ENCODE measurements at places on chromosomes 11 and 22.

DNA sequence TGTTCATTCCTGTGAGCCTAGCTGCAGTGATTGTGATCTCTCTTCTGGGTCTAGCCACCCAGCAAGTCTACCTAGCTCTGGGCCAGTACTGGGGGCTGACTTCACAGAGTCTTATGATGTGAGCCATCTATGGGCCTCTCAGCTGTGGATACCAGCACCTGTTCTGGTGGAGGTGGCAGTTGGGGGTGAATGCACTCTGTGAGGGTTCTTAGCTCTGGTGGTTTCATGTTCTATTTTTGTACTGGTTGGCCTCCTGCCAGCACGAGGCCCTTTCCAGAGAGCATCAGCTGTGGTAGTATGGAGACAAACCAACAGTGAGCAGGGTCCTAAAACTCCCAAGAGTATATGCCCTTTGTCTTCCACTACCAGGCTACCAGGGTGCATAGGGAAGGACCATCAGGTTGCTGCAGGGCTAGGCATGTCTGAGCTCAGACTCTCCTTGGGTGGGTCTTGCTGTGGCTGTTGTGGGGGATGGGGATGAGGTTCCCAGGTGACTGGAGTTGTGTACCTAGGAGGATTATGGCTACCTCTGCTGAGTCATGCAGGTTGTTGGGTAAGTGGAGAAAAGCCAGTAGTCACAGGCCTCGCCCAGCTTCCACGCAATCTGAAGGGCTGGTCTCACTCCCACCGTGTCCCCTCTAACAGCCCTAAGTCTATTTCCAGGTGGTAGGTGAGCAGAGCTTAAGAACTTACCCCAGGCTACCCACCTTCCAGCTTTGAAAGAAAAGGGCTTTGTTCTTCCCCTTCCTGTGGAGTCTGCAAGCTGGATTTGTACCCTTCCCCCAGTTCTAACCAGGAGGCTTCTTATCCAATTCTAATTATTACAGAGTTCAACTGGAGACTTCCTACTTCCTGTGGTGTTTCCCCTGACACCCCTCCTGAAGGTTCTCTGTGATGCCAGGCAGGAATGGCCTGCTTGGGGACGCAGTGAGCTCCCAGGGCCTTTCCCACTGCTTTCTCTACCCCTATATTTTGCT is 250.7 kb downstream of the LUZP2 start:
- peak; percentile 92 for DNase-seq
- H3K36me3 ChIP-seq, result no peaks in the 10 kb centered on the region
- peak overlapping the region; percentile 62 for H3K27ac ChIP-seq
- H3K4me3 ChIP-seq, result no peak overlapping the region

- no peaks in the 10 kb centered on the region for H3K36me3 ChIP-seq
- H3K4me1 ChIP-seq, result no peaks in the 10 kb centered on the region
- no peak overlapping the region for H3K27ac ChIP-seq
- no peaks in the 10 kb centered on the region for H3K27me3 ChIP-seq
Observed at GRCh38 chr11:75174781-75175370, 24.0 kb downstream of the SLCO2B1 start.

- H3K4me1 ChIP-seq, result peaks cover 33% of the 10 kb centered on the region
- no peak overlapping the region for H3K4me3 ChIP-seq
- H3K36me3 ChIP-seq, result 0 out of 2 replicates have a peak, but pooled peaks cover 3% of the 10 kb centered on the region
Observed at GRCh38 chr11:126305699-126306098, 1.8 kb downstream of the DCPS start.

DNA sequence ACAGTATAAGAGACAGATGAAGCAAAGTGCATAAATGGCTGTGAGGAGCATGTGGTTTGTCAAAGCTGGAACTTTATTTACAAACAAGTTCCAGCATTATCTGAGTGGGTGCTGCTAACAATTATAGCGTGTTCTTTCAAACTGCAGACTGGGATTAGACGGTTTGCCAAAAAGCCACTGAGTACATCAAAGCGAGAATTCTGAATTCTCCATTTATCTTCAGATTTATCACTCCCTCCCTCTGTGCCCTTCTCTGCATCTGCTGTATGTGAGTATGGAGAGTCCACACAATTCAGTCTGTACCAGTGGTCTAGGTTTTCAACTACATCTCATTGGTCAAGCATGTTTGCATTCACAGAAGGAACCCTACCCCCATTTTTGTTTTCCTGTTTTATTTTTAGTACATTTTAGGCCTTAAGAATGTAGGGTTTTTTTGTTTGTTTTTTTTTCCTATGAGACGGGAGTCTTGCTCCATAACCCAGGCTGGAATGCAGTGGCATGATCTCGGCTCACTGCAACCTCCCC is 18.1 kb upstream of the INCENP start:
- no peak for DNase-seq
- H3K36me3 ChIP-seq, result no peaks in the 10 kb centered on the region
- H3K4me3 ChIP-seq, result no peak overlapping the region
- H3K27me3 ChIP-seq, result peaks cover 11% of the 10 kb centered on the region
- no peak overlapping the region for H3K27ac ChIP-seq

DNA sequence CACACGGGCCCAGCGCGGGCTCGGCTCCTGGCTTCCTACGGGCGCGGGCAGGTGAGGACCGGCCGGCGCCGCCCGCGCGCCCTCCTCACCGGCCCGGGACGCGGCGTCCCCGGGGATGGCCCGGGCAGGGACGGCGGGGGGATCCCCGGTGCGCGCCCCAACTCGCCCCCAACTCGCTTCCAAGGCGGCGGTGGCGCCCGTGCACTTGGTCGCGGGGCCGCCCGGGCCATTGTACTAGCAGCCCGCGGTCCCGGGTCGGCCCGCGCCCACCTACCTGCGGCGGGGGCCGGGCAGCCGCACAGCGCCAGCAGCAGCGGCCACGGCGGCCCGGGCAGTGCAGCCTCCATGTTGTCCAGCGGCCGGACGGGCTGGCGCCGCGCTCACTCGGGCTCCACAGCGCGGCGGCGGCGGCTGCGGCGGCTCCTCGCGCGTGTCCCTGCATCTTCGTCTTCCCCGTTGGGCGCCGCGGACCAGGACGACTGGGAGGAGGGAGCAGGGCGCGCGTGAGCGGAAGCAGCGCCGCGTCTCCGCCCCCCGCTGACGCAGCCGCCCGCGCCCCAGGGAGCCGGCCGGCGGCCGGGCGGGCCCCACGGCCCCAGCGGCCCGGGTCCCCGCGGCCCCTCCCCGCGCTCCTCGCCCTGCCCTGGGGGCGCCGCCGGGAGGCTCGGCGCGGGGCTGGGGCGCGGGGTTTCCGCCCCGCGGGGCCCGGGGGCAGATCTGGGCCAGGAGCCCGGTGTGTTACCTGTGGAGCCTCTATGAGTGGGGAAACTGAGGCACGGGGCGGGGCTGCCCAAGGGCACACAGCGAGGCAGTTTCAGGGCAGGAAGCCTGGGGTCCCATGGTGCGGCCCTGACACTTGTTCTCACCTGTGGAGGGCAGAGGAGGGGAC is 159.3 kb upstream of the GRK3 start:
- no peaks in the 10 kb centered on the region for H3K36me3 ChIP-seq
- peak overlapping the region; percentile 57 for H3K4me3 ChIP-seq
- H3K27ac ChIP-seq, result no peak overlapping the region
- H3K27me3 ChIP-seq, result peaks cover 8% of the 10 kb centered on the region
- H3K4me1 ChIP-seq, result no peaks in the 10 kb centered on the region
- DNase-seq, result peak; percentile 35
